ENCODE measurements at places on chromosomes 2 and 18.
A peak's percentile ranks its signal among the peaks of the same experiment; 100 is the strongest.

DNA sequence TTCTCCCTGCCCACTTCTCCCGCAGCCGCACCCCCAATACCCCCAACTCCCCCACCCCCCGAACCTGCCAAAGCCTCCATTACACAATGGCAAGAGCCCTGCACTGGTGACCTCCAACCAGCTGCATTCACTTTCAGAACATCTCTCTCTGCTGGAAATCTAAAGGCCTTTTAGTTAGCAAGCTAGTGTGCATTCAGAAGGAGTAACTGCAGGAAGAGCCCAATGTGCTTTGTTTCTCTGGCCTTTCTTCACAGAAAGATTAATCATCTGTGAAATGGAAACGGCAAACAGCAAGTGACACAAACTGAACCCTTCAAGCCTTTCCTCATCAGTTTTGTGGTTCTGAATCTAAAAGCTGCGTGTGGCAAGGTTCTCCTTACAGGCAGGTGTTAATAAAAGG lies 124.2 kb downstream of the OLA1 start:
- no peak for DNase-seq

DNA sequence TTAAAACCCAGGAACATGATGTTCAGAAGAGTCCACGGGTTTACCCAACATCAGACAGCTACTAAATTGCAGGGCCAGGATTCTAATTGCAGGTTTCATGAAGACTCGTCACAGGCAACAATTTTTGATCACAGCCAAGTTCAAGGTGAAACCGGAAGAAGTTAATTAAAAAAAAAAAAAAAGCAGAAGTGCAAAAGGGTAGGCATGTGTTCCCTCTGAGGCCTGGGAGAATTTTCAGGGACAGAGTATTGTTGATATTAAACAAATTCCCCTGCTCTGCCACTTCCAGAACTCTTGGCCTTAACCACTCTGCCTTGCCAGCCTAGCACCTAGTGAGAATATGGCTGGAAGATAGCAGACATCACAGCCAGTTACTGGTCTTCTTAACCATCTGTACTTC lies 99.4 kb upstream of the TRIB2 start:
- no peak for DNase-seq

GRCh38 chr2:30639836-30640235 lies 167.4 kb downstream of the CAPN13 start:
- no peak for DNase-seq

GRCh38 chr2:30931841-30932407 lies 124.7 kb upstream of the CAPN13 start:
- DNase-seq = no peak

DNA sequence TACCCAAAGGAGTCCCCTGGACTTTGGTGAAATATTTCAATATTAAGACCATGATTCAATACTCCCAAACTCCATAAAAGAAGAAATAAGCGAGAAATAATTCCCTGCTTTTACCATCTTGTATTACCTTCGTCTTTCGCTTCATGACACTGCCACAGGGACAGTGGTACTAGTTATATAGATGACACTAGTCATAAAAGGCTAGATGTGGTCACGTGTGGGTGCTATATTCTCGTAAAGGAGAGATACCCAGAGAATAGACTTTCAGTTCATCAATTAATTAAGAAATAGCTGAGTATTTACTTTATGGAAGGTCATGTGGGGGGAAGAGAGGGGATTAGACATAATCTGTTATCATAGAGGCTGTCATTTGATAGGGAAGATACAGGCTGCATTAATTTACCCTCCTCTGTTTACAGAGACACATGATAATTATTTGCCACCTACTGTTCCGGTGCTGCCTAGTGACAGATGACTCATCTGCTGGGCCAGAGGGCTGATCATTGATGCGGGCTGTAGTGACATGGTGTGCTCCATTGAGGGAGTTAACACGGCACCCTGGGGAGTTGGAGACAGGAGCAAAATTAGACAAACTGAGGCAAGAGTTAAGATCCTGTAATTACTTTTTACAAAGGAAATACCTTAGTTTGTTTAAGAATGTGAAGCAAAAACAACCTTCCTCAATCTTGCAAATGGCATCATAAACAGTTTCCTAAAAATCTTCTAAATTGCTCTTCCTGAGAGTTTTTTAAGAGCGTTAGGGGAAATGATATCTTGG lies 78.2 kb upstream of the ITGB6 start:
- no peak for DNase-seq

- DNase-seq = no peak
Measured at GRCh38 chr2:136281281-136282114, 163.5 kb upstream of the CXCR4 start.

DNA sequence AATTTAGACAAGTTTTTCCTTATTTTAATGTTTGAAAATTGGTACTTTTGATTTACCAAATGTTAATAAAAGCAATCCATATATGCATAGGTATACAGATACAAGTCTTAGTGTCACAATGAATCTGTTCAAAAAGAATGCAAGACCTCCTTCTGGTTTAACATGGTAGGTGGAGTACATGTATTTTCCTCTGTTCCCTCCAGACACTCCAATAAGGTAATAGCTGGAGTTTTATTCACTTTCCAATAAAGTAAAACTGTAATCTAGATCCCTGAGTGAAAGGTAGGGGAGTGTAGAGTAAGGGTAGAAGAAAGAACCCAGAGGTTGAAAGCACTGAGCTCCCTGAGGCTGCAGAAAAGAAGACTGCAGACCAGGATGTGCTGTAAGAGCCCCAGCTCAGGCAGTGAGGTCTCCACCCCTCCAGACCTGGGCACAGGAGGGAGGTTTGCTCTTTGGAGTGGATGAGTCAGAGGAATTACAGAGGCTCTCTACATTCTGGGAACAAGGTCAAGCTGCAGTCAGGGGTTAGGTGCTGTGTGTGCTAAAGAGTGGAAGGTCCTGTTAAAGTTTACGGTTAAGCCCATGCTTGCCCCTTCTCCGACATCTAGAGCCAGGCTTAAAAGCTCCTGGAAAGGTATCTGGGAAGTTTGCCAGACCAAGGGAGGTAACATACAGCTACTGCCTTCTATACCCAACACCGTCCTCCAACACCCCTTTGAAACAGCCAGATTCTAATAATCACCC lies 27.6 kb upstream of the STAT1 start:
- DNase-seq = peak; percentile 52

DNA sequence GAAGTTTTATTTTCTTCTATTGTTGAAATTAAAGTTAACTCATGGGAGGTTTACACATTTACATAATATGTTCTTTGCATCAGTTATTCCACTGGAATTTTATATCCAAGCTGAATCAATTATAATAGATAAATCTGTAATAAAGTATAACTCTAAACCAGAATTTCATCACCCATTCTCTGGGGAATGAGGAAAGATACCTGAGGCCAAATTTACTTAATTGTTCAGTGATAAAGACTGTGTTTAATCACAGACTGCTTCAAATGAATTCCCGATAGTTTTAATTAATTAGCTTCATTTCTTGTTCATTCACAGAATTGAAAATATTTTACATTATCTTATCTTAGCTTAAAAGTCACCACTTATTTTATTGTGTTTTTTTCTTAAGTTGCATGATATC lies 562.5 kb downstream of the ERBB4 start:
- DNase-seq = no peak

DNA sequence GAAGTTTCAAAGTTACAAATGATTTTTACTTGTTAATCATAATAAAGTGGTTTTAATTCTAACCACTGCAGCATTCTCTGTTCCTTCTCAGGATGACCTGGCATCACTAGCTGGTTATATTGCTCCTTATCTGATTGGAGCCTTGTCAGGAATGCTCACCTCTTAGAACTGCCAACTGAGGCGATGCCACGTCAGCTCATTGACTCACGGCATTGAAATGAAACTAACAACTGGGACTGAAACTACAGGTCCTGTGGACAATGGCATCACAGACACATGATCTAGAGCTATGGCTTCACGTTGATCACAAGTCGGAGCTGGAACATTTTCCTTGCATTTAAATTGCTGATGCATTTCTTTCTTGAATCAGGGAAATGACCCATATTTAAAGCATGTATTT lies 54.9 kb upstream of the MAP2 start:
- peak; percentile 100 for DNase-seq

GRCh38 chr2:20282916-20283592 lies 58.1 kb upstream of the SDC1 start:
- peak; percentile 32 for DNase-seq

DNA sequence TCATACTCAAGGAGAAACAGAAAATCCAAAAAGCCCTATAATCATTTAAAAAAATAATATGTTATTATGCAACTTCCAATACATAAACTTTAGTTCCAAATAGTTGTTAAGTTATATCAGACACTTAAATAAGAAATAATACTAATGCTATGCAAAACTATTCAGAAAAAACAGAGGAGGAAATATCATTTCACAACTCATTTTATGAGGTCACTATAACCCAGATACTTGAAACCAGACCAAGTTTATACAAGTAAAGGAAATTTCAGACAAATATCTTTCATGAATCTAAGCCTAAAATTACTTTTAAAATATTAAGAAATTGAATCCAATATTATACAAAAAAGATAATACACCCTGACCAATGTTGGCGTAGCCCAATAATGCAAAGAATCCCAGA lies 260.8 kb downstream of the CD226 start:
- no peak for DNase-seq
